Tibial nerve (tissue), 4 donors: ENCODE measurements at places on chromosomes 16 and 17.
A peak's percentile ranks its signal among the peaks of the same experiment; 100 is the strongest.

DNA sequence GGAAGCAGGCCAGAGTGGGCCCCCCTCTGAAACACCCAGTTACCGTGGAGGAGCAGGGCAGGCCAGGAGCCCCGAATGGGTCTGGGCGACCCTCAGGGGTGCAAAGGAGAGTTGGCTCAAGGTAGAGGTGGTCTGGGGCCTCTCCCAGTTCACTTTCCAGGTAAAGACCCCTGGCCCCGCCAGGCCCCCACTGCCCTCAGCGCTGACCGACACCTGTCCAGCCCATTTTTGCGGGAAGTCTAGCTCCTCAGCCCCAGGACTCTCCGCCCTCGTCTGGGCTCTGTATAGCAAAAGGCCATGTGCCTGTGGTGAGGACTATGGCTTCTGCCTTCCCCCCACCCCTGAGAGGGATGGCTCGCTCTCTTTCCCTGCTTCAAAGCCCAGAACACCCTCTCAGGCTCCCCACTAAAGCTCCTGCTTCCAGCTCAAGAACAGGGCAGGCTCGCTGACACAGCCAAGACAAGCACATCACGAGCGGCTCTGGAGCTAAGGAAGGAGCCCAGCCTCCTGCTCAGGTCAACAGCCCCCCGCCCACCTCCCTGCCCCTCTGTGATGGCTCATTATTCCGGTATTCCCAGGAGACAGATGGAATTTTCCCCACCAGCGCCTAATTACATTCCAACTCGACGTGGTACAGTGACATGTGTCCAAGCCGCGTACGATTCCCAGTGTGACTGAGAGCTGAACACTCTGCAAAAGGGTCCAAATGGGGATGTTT, 59.4 kb downstream of the RTN4RL1 start:
- no peak overlapping the region for H3K4me3 ChIP-seq
- H3K36me3 ChIP-seq: no peaks in the 10 kb centered on the region
- peaks cover 12% of the 10 kb centered on the region for H3K27me3 ChIP-seq
- no peak overlapping the region for H3K27ac ChIP-seq

GRCh38 chr16:84116720-84117493, at the start of gene MBTPS1:
MBTPS1 (minus strand) TSS chr16:84116942; CDS start chr16:84101783, 15,159 bp downstream.
- peak within 1 kb of the TSS; percentile 89 for H3K27ac ChIP-seq
- no peaks in the 10 kb centered on the region for H3K27me3 ChIP-seq
- H3K36me3 ChIP-seq: no peaks in the 10 kb centered on the region
- DNase-seq: peak; percentile 93
- peaks cover 19% of the 10 kb centered on the region for H3K4me1 ChIP-seq

GRCh38 chr17:28738680-28739384, 5.0 kb upstream of the TRAF4 start:
- no peaks in the 10 kb centered on the region for H3K27me3 ChIP-seq
- no peaks in the 10 kb centered on the region for H3K36me3 ChIP-seq
- no peaks in the 10 kb centered on the region for H3K4me1 ChIP-seq
- no peak overlapping the region for H3K4me3 ChIP-seq

DNA sequence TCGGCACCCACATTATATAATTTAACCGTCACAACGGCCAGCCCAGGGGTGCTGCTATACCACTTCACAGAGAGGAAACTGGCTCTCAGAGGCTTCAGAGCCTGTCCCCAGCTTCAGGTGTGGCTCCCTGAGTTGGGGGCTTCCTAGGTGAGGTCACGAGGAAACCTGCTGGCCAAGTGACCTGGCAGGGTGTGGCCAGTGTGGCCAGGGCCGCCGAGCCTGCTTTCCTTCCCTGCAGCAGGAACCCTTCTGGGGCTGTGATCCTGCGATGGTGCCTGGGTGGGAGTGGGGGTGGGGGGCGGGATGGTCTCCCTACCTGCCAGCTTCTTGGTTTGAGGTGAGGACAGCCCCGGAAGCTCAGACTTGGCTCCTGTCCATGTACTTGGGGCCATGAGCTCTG, 39.9 kb downstream of the ADCY7 start:
- no peaks in the 10 kb centered on the region for H3K4me1 ChIP-seq
- no peak overlapping the region for H3K27ac ChIP-seq

GRCh38 chr17:39057701-39058206, 90.6 kb upstream of the FBXO47 start:
- no peaks in the 10 kb centered on the region for H3K4me1 ChIP-seq
- peak overlapping the region; percentile 25 for H3K4me3 ChIP-seq
- H3K27ac ChIP-seq: no peak overlapping the region
- H3K27me3 ChIP-seq: no peaks in the 10 kb centered on the region

- no peak overlapping the region for H3K4me3 ChIP-seq
- no peaks in the 10 kb centered on the region for H3K4me1 ChIP-seq
- H3K27ac ChIP-seq: no peak overlapping the region
- H3K27me3 ChIP-seq: no peaks in the 10 kb centered on the region
Measured at GRCh38 chr17:50806141-50806643, 29.2 kb upstream of the WFIKKN2 start.

GRCh38 chr17:48294020-48294805, 135.8 kb downstream of the SKAP1 start:
- H3K27me3 ChIP-seq: no peaks in the 10 kb centered on the region
- DNase-seq: no peak
- H3K4me1 ChIP-seq: no peaks in the 10 kb centered on the region
- no peak overlapping the region for H3K27ac ChIP-seq

GRCh38 chr16:74899816-74900215, 85.1 kb downstream of the WDR59 start:
- H3K36me3 ChIP-seq: no peaks in the 10 kb centered on the region
- no peaks in the 10 kb centered on the region for H3K27me3 ChIP-seq
- H3K4me1 ChIP-seq: no peaks in the 10 kb centered on the region
- no peak overlapping the region for H3K27ac ChIP-seq

- H3K4me3 ChIP-seq: no peak overlapping the region
- no peak for DNase-seq
- H3K27ac ChIP-seq: no peak overlapping the region
- H3K36me3 ChIP-seq: no peaks in the 10 kb centered on the region
- no peaks in the 10 kb centered on the region for H3K27me3 ChIP-seq
- H3K4me1 ChIP-seq: no peaks in the 10 kb centered on the region
Measured at GRCh38 chr17:12537436-12537835, 128.3 kb upstream of the MYOCD start.

GRCh38 chr17:80925688-80926335, 65.8 kb upstream of the CHMP6 start:
- H3K27me3 ChIP-seq: no peaks in the 10 kb centered on the region
- H3K27ac ChIP-seq: no peak overlapping the region
- no peak for DNase-seq
- no peaks in the 10 kb centered on the region for H3K36me3 ChIP-seq
- no peaks in the 10 kb centered on the region for H3K4me1 ChIP-seq

GRCh38 chr17:34452769-34453168, 89.7 kb upstream of the CCL1 start:
- no peak overlapping the region for H3K27ac ChIP-seq
- H3K4me3 ChIP-seq: no peak overlapping the region
- H3K27me3 ChIP-seq: no peaks in the 10 kb centered on the region

- no peak overlapping the region for H3K4me3 ChIP-seq
- H3K27me3 ChIP-seq: no peaks in the 10 kb centered on the region
- no peak for DNase-seq
Measured at GRCh38 chr17:16449121-16449570, 33.8 kb downstream of the TRPV2 start.

DNA sequence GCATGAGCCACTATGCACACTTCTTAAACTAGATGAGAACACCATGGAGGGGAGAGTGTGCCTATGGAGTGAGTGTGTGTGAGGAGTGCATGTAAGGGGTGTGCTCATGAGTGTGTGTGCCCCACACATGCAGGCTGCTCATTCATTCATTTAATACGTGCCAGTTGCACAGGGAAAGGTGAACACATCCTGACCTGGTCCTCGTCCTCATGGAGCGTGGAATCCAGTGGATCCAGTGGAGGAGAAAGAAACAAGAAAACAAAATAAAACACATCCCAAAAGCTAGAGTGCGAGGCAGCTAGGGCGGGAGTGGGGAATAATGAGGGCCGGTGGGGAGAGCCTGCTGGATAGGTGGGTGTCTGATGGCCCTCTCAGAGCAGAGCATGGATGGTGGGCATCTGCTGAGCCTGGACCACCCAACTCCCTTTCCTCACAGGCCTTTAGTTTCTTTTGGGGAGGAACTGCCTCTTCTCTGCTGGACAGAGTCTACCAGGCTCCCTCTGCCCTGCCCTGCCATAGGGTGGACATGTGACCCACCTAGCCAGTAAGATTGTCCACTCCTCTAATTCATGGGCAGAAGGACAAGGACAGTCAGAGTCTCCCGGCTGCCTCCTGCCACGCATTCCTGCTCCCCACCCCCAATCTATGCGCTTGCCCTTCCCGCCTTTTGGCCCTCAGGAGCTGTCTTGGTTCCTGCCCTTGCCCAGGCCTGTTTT, 204.3 kb downstream of the RAB11FIP4 start:
- peaks cover 9% of the 10 kb centered on the region for H3K4me1 ChIP-seq
- H3K36me3 ChIP-seq: no peaks in the 10 kb centered on the region
- no peak overlapping the region for H3K4me3 ChIP-seq
- H3K27me3 ChIP-seq: no peaks in the 10 kb centered on the region

GRCh38 chr16:88880226-88881006, 14.0 kb upstream of the PABPN1L start:
- no peak overlapping the region for H3K4me3 ChIP-seq
- H3K27ac ChIP-seq: no peak overlapping the region
- no peak for DNase-seq
- no peaks in the 10 kb centered on the region for H3K4me1 ChIP-seq

DNA sequence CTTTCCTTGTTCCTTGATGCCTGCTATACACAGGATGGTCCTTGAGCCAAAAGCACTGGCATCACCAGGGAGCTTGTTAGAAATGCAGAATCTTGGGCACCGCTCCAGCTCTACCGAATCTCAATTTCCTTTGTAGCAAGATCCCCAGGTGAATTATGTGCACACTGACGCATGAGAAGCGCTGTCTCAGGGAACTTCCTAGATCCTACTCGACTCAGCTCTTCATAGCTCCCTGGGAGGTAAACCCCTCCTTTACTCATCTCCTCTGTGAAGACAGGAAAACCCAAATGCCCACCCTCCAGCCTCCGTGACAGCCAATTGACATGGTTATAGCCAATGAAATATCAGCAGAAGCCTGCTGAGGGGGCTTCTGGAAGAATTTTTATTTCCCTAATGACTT, 4.1 kb downstream of the USP31 start:
- H3K27ac ChIP-seq: no peak overlapping the region
- peaks cover 48% of the 10 kb centered on the region for H3K4me1 ChIP-seq
- DNase-seq: no peak
- H3K27me3 ChIP-seq: no peaks in the 10 kb centered on the region
- no peaks in the 10 kb centered on the region for H3K36me3 ChIP-seq

- H3K36me3 ChIP-seq: no peaks in the 10 kb centered on the region
- peak overlapping the region; percentile 9 for H3K27ac ChIP-seq
- no peak overlapping the region for H3K4me3 ChIP-seq
- H3K4me1 ChIP-seq: peaks cover 16% of the 10 kb centered on the region
- DNase-seq: no peak
Measured at GRCh38 chr17:28118362-28118761, 75.9 kb downstream of the NLK start.

DNA sequence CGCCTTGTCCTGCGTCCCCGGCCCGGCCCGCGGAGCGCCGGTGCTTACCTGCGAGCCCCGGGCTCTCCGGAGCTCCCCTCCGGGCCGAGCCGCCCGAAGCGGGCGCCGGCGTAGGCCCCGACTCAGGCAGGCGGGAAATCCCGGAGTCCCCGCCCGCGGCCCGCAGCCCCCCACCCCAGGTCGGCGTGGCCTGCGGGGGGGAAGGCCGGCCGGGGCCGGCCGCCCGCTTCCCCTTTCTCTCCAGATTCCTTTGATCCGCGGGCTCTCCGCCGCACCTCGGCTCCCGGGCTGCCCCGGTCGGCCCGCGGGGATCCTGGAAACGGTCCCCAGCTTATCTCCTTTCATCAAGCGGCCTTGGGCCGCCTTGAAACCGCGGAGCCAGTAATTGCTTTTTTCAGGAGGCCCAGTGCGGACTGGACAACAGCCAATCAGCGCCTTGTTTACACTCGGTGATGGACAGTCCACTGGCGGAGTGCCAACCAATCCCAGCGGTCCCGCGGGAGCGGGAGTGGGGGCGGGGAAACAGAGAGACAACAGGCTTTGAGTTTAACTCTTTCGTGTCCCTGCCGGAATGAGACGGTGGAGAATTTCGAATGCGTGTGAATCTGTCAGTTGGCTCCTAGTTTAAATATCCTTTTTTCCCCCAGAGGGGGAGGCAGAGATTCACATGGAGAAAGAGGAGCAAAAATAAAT, 1.4 kb upstream of the BAHCC1 start:
- H3K36me3 ChIP-seq: no peaks in the 10 kb centered on the region
- DNase-seq: peak; percentile 100
- no peaks in the 10 kb centered on the region for H3K27me3 ChIP-seq
- peak overlapping the region; percentile 89 for H3K4me3 ChIP-seq

DNA sequence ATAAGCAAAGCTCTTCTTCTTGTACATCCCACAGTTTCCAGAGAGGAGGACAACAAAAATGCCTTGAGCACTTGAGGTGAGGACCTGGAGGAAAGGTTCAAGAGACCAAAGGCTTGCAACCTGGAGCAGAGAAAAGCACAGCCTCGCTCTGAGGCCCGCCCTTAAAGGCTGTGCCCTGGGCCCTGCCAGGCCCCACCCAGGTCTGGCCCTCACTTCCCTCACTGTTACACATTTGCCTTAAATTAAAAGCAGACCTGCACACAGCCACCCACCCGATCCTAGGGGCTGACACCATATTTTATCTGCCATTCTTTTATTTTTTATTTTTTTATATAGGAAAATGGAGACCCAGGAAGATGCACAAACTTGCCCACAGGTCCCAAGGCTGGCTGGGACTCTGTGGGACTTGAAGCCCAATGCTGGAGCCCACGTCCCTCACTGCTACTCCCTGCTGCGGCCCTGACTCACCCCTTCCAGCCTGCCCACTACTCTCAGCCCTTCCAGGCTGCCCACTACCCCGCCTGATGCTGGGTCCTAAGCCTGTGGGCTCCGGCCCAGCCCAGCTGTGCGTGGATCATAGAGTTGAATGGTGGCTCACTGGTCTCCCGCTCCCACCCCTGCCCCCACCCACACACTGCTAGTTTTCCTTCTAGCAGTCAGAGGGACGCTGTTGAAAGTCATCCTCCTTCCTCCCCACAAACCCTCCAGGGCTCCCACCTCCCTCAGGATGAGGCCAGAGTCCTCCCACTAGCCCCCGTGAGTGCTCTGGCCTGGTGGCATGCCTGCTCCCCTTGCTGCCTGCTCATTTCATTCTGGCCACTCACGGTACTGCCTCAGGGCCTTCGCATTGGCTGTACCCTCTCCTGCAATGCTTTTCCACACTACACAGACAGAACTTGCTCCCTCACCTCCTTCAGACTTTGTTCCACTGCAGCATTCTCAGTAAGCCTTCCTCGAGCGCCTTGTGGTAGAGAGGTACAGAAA, 77.6 kb upstream of the MED9 start:
- DNase-seq: peak; percentile 40
- H3K27me3 ChIP-seq: no peaks in the 10 kb centered on the region
- H3K36me3 ChIP-seq: no peaks in the 10 kb centered on the region
- H3K27ac ChIP-seq: peak overlapping the region; percentile 31
- peaks cover 5% of the 10 kb centered on the region for H3K4me1 ChIP-seq

DNA sequence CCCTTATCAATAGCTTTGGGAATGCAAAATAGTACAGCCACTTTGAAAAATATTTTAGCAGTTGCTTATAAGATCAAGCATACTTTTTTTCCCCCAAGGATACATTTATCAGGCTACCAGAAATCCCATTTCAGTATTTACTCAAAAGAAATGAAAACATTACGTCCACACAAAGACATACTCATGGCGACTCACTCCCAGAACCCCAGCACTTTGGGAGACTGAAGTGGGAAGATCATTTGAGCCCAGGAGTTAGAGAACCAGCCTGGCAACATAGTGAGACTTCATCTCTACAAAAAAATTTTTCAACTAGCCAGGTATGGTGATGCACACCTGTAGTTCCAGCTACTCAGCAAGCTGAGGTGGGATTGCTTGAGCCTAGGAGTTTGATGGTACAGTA, 5.9 kb downstream of the SKA2 start:
- DNase-seq: no peak
- H3K27ac ChIP-seq: no peak overlapping the region
- H3K27me3 ChIP-seq: no peaks in the 10 kb centered on the region
- peaks cover 10% of the 10 kb centered on the region for H3K4me1 ChIP-seq
- H3K36me3 ChIP-seq: no peaks in the 10 kb centered on the region
